ENCODE measurements at places on chromosomes 11 and 22. TPM values are rescaled to one million over a fixed set of nuclear protein-coding genes. Genes with fewer than 3 reads are reported as not detected.

DNA sequence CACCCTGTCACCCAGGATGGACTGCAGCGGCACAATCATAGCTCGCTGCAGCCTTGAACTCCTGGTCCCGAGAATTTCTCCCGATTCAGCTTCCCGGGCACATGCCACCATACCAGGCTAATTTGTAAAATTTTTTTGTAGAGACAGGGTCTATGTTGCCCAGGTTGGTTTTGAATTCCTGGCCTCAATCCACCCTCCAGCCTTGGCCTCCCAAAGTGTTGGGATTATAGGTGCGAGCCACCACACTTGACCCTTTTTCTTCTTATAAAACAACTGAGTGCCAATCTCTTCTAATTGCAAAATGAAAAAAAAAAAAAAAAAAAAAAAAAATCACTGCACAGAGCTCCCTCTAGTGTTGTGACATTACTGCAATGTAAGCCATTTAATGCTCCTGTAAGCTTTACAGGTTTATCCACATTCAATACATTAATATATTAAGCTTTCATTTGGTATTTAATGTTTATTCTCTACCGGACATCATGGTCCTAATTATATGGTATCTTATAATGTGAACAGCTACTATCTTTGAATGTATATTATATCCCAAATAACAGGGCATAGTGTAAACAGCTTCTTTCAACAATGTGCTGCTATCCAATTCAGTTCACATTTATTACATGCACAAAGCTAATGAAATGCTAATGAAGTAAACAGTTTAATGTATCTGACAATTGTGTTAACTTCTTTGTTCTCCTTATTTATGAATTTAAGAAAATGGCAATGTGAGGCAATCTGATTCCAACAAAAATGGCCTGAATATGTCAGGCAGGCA lies 44.6 kb downstream of the COPB1 start:
- no peak for DNase-seq

The RIBC2 gene
- total RNA-seq = not detected

The FAM83F gene
- 18.7 TPM for total RNA-seq

The DPAGT1 gene
- 63.9 TPM for total RNA-seq

GRCh38 chr11:11611381-11611780 lies 10.4 kb downstream of the GALNT18 start:
- no peak for DNase-seq

- DNase-seq = no peak
Observed at GRCh38 chr11:28820296-28820989, 712.3 kb downstream of the METTL15 start.

GRCh38 chr11:8621147-8621546 lies 27.1 kb upstream of the STK33 start:
- DNase-seq = no peak

DNA sequence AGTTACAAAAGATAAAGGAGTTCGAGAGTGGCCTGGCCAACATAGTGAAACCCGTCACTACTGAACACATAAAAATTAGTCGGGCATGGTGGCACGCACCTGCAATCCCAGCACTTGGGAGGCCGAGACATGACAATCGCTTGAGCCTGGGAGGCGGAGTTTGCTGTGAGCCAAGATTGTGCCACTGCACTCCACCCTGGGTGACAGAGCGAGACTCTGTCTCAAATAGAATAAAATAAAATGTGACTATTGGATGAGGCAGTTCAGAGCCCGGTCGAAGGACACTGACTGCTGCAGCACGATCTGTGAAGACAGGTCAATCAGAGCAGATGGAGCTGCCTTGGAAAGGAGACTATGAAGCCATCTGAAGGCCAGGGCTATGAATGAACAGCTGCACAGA lies 37.7 kb upstream of the ANO1 start:
- DNase-seq = no peak

The PKNOX2 gene
- 0.75 TPM for total RNA-seq

The HTATIP2 gene
- 8.0 TPM for total RNA-seq

The DRICH1 gene
- 0.82 TPM for total RNA-seq

GRCh38 chr22:42902875-42903510 lies 45.9 kb upstream of the ARFGAP3 start:
- DNase-seq = peak; percentile 38

The E2F8 gene
- 0.64 TPM for total RNA-seq

- DNase-seq = peak; percentile 83
Observed at GRCh38 chr11:75280227-75280701, 39.7 kb downstream of the TPBGL start.

GRCh38 chr11:46066335-46066734 lies 54.9 kb downstream of the PHF21A start:
- DNase-seq = no peak

The CRYBB2 gene
- not detected for total RNA-seq

DNA sequence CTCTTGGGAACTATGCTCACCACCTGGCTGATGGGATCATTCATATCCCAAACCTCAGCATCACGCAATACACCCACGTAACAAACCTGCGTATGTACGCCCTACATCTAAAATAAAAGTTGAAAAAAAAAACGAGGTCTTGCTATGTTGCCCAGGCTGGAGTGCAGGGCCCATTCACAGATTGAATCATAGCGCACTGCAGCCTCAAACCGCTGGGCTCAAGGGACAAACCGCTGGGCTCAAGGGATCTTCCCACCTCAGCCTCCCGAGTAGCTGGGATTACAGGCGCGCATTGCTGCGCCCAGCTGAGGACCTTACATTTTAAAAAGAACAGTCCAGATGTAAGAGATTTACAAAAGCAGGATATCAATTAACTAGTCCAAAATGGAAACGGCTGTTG lies 41.9 kb upstream of the EMID1 start:
- DNase-seq = no peak

GRCh38 chr11:17776212-17776875 lies 41.8 kb downstream of the KCNC1 start:
- DNase-seq = no peak

The ADAMTS15 gene
- total RNA-seq = 2.6 TPM

The TPBGL gene
- total RNA-seq = 3.7 TPM

- no peak for DNase-seq
Observed at GRCh38 chr22:44660051-44660830, 41.8 kb upstream of the PRR5 start.

DNA sequence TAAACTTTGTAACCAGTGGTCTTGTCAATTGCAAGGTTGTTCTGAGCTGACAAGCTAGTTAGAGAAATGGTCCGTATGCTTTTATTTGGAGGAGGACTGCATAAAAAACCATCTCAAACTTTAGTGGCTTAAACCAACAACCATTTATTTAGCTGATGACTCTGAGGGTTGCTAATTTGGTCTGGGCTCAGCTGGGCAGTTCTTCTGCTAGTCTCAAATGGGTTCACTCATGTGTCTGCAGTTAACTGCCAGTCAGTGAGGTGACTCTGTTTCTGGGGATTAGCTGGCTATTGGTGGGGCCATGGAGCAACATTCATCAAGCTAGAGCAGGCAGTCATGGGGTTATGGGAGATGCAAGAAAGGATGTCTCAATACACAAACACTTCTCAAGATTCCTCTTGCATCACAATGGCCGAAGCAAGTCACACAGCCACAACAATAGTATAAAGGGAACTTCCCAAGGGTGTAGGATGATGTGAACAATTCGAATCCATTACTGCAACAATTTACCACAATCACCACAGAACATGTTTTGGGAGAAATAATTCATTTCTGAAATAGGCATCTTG lies 521.9 kb downstream of the INSC start:
- DNase-seq = no peak

- peak; percentile 85 for DNase-seq
Observed at GRCh38 chr11:34640050-34640923, 19.4 kb downstream of the EHF start.

DNA sequence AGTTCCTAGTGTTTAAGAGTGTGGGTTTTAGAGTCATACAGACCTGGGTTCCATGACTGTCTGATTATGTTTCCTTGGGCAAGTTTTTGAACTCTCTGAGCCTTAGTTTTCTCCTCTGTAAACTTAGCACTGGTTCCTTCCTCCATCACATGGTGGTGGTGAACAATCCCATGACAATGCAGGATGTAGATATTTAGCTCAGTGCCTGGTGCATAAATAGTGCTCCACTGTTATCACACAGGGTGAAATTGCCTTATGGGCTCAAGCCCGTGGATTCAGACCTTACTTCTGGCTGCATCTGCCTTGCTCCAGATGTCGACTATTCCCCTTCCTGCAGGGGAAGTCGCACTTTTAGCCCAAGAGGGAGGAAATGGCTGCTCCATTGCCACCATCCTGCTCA lies 62.7 kb downstream of the LDLRAD3 start:
- no peak for DNase-seq

The A4GALT gene
- total RNA-seq = 16.1 TPM

The APOL4 gene
- 9.0 TPM for total RNA-seq

The LMNTD2 gene
- 14.8 TPM for total RNA-seq

The MYBPC3 gene
- total RNA-seq = not detected

The CBLIF gene
- total RNA-seq = not detected
